GM12865 (cell line): ENCODE measurements at places on chromosomes 11 and 22.

GRCh38 chr22:25569983-25570382, 5.5 kb downstream of the GRK3 start:
- peak; percentile 51 for DNase-seq

- no peak for DNase-seq
Observed at GRCh38 chr22:38016182-38017151, 32.1 kb upstream of the SOX10 start.

GRCh38 chr22:18063306-18063705, 14.5 kb upstream of the PEX26 start:
- no peak for DNase-seq

- DNase-seq, result no peak
Observed at GRCh38 chr11:93743291-93743690, 1.8 kb downstream of the C11orf54 start.

DNA sequence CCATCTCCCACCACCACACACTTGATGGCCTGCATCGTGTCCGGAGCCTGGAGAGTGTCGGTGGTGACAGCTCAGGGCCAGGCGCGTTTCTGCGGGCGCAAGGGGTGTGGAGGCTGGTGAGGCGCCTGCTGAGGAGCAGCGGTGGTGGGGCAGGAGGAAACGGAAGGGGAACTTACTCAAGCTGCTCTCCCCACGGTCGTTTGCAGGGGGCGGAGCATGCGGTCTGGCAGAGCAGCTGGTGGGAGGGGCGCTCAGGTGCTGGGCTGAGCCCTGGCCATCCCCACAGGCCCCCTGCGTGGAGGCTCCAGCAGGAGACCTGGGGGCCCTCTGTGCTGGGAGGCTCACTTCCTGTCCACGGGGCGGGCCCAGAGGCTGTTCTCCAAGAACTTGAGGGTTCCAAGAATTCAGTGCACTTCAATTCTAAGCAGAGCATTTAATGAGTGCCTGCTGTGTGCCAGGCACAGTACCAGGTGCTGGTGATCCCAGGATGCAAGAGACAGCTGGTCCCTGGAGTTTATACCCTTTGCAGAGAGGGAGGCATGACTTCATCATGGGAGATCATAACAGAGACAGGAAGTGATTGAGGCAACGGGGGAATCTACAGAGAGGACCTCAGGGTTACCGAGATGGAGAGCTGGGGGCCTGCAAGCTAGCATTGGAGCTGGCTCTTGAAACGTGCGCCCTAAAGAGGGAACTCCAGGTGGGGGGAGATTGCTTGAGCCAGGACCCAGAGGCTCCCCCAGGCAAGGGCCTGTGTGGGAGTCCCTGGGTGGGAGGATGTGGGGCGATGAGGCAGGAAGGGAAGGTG, at the start of gene RAC2:
Gene RAC2 (minus strand): TSS at position 156 of the 808 bp plus-strand sequence. CDS start 121 bp downstream, at position 35.
- peak; percentile 95 for DNase-seq

DNA sequence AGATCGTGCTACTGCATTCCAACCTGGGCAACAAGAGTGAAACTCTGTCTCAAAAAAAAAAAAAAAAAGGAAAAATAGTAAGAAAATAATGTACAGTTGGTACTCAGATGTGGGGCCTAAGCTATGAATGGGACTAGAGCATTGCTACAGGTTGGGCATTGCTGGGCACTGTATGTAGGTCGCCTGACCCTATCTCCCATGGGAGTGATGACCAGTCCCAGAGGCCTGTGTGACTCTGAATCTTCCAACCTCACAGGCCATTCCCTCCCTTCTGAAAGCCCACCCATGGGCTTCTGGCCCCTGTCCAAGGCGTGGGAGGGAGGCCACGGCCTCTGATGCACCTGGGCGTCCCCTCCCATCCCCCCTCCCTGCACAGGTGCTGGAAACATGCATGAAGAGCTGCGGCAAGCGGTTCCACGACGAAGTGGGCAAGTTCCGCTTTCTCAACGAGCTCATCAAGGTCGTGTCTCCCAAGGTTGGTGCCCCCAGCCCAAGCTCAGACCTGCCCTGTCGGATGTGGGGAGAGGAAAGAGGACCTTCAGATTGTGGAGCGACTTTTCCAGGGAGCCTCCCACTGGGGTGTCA, 9.5 kb downstream of the GGA1 start:
- no peak for DNase-seq

- no peak for DNase-seq
Observed at GRCh38 chr11:65842144-65842543, 8.4 kb downstream of the SNX32 start.

- DNase-seq, result no peak
Observed at GRCh38 chr11:61279934-61280659, 15.0 kb downstream of the VWCE start.

- no peak for DNase-seq
Observed at GRCh38 chr22:24498824-24499223, 3.7 kb downstream of the UPB1 start.

GRCh38 chr11:101032991-101033390, 96.6 kb downstream of the PGR start:
- DNase-seq, result no peak

DNA sequence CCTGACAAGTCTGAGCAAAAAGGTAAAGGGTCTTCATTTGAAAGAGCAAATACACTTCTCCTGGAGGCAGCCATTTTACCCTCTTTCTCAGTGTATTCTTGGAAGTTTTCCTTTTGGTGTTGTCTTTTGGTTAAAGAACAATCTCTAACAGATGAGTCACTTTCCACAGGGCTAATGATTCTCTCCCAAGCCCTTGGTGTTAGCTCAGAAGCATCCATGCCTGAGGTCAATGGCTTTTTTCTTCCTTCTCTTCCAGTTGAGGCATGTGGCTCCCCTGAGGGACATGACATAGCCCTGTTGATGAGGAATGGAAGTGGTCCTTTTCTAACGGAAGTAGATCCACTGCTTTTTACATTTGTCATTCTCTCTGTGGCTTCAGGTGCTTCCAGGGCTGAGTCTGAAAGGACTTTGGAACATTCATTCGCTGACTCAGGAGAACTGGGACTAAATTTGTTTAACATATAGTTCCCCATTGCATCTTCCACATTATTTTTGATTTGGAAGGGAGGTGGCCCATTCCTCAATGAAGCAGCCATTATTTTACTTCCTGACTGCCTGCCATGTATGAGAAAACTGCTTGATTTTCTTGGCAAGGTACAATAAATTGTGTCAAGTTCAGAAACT, 13.8 kb upstream of the POGLUT3 start:
- DNase-seq, result no peak

- DNase-seq, result no peak
Observed at GRCh38 chr22:50657925-50658324, 14.7 kb upstream of the SHANK3 start.

DNA sequence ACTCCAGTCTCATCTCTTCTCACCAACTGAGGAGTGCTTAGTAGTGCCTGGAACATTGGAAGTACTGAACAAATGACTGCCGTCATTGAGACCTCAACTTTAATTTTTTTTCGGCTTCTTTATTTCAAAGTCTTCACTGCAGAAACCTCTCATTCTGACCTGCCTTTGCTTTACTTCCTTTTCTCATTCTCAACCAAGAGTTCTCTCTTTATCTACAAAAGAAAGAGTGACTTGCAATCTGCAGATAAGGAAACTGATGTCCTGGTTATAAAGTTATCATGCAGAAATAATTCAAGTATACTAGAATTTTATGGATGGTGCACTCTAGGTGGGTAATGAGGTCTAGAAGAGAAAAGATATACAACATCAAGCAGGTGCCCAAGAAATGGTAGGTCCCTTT, 1.2 kb upstream of the EED start:
- DNase-seq, result no peak

- no peak for DNase-seq
Observed at GRCh38 chr11:119571311-119571710, 148.3 kb upstream of the THY1 start.

- DNase-seq, result no peak
Observed at GRCh38 chr22:34841331-34841771, 224.6 kb upstream of the ISX start.

GRCh38 chr22:28819253-28820096, 19.1 kb upstream of the XBP1 start:
- peak; percentile 81 for DNase-seq

DNA sequence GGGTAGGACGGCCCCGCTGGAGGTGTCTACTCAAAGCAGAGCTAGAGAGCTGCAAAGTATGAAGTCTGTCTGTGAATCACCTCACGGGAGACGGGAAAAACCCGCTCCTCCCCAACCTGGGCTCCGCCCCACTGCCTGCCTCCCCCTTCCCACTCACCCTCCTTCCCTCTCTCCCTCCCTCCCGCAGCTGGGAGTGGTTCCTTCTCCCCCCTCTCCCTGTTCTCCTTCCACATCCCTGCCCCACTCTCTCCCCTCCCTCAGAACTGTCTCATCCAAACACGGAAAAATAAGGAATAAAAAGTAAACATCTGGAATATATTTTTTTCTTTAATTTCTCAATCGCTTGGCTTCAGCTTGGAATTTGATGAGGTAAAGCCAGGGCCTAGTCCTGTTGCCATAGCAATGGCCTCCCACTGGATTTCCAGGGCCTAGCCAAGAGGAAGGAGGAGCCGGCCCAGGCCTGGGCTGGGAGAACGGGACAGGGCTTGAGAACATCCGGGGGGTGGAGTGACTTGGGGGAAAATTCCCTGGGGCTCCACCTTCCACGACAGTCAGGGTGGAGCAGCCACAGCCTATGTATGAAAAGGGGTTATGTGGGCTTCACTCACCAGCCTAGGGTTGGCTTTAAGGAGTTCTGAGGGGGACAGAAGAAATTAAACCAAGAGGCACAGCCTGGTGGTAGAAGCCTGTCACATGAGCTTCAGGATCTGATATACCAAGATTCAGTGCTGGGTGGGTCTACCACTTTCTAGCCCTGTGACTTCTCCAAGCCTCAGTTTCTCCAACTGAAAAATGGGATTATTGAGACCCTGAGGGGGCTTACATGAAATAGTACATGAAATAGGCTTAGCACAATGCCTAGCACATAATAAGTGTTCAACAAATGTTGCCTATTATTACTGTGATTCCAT, 2.2 kb downstream of the TNKS1BP1 start:
- DNase-seq, result no peak

GRCh38 chr11:124953753-124954589, at the start of gene CCDC15:
TSS of gene CCDC15 (plus strand) at chr11:124954202. CDS start at chr11:124954733, 531 bp downstream.
- peak; percentile 97 for DNase-seq

- DNase-seq, result no peak
Observed at GRCh38 chr11:128840783-128841182, 26.3 kb downstream of the KCNJ1 start.

DNA sequence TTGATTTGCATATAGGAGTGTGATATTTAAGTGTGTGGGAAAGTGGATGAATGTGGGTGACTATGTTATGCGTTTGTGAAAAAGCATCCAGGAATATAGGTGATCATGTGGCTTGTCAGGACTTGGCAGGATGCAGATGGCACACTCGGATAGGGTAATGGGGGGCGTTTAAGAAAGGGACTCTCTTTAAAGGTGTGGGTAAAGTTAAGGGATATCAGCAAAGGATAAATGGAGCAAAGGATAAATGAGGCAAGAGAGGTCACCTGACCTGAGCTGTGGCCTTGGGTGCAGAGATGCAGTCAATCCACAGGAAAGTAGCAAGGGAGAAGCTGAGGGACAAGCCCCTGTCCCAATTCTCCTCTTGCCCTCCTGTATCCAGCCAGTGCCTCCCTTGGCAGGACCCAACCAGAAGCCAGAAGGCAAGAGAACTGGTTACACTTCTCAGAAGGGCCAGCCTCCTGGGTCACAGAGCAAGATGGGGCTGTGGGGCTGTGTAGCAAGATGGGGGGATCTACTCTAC, 47.5 kb upstream of the GRAMD1B start:
- DNase-seq, result peak; percentile 46

GRCh38 chr11:3022300-3022967, 30.3 kb upstream of the NAP1L4 start:
- peak; percentile 60 for DNase-seq

DNA sequence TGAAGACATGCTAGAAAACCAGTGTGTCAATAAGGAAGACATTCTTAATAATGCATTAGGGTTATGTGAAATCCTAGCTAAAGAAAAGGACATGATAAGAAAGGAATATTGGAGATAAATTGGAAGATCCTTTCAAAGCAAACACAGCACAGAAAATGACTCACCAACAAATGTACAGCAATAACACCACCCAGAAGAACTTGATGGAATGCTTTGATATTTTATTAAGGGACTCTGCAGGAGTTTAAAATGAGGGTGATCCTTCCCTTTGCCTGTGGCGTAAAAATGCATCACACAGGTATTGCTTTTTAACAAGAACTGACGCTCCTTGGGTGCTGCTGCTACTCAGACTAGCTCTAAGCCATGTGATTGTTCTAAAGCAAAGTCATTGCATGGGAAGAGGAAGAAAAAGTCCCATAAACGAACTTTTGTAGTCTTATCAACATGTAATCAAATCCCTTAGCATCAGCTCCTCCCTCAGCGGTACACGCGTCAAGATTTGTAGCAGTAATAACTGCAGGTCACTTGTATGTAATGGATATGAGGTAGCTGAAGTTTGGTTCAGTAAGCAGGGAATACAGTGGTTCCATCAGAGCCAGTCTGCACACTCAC, 48.4 kb upstream of the EED start:
- DNase-seq, result no peak

DNA sequence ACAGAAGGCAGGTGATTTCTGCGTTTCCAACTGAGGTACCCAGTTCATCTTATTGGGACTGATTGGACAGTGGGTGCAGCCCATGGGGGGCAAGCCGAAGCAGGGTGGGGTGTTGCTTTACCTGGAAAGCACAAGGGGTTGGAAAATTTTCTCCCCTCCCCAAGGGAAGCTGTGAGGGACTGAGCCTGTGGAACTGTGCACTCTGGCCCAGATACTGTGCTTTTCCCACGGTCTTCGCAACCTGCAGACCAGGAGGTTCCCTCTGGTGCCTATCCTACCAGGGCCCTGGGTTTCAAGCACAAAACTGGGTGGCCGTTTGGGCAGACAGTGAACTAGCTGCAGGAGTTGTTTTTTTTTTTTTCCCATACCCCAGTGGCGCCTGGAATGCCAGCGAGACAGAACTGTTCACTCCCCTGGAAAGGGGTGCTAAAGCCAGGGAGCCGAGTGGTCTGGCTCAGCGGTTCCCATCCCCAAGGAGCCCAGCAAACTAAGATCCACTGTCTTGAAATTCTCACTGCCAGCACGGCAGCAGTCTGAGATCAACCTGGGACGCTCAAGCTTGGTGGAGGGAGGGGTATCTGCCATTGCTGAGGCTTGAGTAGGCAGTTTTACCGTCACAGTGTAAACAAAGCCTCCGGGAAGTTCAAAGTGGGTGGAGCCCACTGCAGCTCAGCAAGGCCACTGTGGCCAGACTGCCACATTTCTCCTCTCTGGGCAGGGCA, 97.2 kb downstream of the JRKL start:
- no peak for DNase-seq

DNA sequence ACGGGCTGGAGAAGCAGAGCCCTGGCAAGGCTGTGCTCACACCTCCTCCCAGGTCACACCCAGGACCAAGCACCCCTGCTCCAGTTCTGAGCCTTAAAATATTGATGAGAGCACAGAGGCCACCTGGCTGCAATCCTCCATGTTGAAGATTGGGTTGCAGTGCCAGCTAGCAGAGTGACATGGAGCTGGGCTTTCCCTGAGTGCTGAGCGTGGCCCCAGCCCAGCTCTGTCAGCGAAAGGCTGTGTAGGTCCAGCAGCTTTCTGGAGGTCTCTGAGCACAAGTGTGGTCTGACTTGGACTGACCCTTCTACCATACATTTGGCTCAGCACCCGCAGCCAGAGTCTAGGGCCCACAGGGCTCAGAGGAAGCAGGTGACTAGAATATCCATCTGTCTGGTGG, 4.0 kb upstream of the CHKA start:
- DNase-seq, result no peak
